Myometrial cell (primary cell): ENCODE measurements at places on chromosomes 3 and 15. TPM values are rescaled to one million over a fixed set of nuclear protein-coding genes. Genes with fewer than 3 reads are reported as not detected.

TUSC7 gene
- not detected in 2 replicates for total RNA-seq

ZMYND10 gene
- total RNA-seq = 1.7 and 3.0 TPM in 2 replicates

ROPN1 gene
- total RNA-seq = 0.18 TPM in 1 of 2 replicates, not detected in the other

PLA2G4B gene
- total RNA-seq = 0.29 and 1.4 TPM in 2 replicates

SLC28A1 gene
- total RNA-seq = not detected in 2 replicates

DZIP1L gene
- 8.5 and 13.8 TPM in 2 replicates for total RNA-seq

GOLGA6L10 gene
- 0.29 and 1.8 TPM in 2 replicates for total RNA-seq

DNAJA4 gene
- 2.9 and 4.1 TPM in 2 replicates for total RNA-seq

FANCD2OS gene
- total RNA-seq = not detected in 2 replicates

SLC24A5 gene
- not detected in 2 replicates for total RNA-seq

DUOXA2 gene
- not detected in 2 replicates for total RNA-seq

ANP32A gene
- total RNA-seq = 36.0 and 65.7 TPM in 2 replicates

GPR87 gene
- total RNA-seq = 1.9 and 3.2 TPM in 2 replicates

TMEM44 gene
- 6.3 and 12.6 TPM in 2 replicates for total RNA-seq

PPP2R3A gene
- total RNA-seq = 9.9 and 10.4 TPM in 2 replicates

POTEB gene
- not detected in 2 replicates for total RNA-seq

P2RY13 gene
- not detected in 2 replicates for total RNA-seq

DAPK2 gene
- total RNA-seq = 0.29 and 1.8 TPM in 2 replicates

CORO2B gene
- 28.3 and 32.6 TPM in 2 replicates for total RNA-seq
